ENCODE measurements at places on chromosomes 7 and 10.

- no peak for DNase-seq
Measured at GRCh38 chr10:113122947-113123346, 172.9 kb downstream of the TCF7L2 start.

DNA sequence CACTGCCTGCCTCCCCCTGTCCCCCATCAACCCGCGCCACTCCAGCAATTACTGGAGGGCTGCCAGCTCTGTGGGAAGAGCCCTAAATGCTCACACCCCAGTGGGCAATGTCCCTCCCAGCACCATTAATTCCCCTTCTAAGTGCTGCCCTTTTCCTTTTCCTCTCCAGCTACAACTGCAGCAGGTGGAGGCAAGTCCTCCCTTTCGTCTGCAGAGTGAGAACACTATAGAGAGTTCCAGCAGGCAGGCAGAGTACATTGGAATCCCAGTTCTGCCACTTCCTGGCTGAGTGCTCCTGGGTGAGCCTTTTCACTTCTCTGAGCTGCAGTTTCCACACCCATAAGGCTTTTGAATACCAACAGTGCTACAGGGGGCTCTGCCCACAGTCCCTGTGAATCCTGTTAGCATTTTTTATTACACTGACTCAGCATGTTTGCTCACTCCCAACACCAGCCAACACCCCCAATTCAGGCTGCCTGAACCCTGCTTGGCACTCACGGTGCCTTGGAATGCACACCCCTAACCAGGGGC, 447.0 kb downstream of the GRID1 start:
- no peak for DNase-seq

DNA sequence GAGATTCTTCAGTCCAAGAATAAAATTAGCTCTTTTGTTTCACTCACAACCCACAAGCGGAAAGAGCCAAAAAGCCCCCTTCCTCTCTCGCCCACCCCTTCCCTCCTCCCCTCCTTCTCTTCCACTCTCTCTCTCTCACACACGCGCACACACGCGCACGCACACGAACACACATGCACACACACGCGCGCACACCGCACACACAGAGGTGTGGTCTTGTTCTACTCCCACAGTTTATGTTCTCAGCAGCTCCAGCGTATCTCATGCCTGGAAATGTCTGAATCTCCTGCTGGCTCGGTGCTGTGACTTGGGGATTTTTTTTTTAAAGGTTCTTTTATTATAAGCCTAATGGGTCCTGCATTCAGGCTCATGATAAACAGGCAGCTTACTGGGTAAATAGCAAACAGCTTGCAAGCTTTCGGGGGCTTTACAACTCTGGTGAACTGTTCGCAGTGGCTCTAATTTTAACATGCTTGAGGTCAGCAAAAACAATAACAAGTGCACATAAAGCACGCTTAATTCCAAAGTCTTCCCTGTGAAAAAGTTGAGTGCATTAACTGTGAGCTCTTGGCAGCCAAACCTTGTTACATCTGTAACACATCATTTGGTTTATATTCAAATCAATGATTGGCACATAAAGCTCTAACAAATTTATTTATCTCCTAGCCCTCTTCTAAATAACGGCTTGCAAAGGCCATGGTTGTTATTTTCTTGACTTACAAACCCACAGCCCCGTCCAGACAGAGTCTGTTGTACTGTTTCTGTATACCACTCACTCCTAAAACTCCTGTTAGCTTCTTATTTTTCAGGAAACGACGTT, 424.1 kb upstream of the MGMT start:
- DNase-seq, result no peak

DNA sequence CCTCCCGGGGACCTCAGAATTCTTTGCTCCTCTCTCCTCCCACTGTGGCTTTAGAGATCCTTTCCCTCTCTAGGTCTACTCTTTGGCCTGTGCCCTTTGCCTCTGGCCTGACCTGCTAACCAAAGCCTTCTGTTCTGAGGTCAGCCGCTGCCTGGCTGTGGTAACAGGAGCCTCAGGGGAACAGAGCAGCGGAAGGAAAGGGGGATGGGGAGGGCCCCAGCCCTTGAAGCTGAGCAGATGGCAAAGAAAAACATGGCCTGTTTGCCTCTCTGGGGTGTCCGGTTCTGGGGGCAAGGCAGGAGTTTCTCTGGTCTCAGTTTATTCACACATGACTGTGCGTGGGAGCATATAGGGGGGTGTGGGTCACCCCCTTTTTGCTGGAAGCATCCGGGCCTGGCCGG, 28.2 kb downstream of the COL26A1 start:
- DNase-seq, result no peak

DNA sequence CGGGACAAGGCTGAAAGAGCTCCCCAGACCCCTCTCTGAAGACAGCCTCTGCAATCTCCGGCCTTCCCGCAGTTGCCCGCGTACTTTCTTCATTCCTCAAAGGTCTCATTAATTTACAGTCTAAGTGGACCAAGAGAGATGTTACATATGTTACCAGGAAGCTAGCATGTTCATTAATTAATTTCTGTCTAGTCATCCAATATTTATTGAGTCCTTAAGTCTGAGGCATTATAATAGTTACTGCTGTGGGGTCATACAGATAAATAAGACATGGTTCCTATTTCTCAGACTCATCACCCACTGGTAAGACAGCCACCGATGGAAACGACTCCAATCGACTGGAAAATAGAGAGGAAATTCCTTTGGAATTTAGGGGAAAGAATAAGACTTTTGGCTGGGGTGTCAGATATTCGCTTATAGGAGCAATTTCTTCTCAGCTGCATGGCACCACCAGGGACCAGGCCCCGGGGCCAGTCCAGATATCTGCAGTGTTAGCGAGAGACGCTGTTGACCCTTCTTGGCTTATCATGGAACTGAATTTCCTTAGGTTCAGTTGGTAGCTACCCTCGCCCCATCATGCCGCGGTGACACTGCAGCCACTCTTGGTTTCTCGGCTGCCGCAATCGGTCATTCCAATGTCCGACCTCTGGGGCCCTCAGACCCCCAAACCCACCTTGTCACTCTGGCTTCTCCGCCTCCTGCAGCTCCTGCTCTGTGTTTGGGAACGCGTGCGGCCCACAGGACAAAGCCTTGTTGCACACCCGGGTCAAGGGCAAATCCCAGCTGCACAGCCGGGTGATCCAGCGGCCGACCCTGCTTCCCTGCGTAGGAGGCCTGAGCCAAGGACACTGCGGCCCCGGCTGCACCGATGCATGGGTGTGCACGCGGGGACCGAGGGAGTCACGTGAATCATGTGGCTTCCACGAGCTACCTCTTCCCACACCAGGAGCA, 383.2 kb downstream of the DNAJB6 start:
- no peak for DNase-seq

- DNase-seq, result no peak
Measured at GRCh38 chr10:76334255-76334654, 902.8 kb downstream of the LRMDA start.

GRCh38 chr7:36283181-36283580, 106.5 kb upstream of the ANLN start:
- no peak for DNase-seq

DNA sequence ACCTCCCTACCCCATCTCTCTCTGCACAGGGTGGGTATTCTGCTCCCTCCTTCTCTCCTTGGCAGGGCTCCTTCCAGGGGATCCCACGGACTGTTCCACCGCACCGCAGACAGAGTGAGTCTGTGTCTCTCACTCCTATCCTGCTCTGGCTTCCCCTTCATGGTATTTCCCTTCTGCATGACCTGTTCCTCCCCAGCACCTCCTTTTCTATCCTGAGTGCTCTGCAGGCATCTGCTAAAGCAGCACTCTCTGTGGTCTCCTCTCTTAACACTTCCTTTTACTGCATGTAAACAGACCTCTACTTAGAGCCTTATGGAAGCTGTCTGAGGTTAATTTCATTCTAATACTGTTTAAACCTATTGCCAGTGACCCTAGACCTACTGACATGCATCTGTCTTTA, 171.5 kb downstream of the CCSER2 start:
- no peak for DNase-seq

GRCh38 chr10:112842832-112843360, 107.2 kb upstream of the TCF7L2 start:
- no peak for DNase-seq

DNA sequence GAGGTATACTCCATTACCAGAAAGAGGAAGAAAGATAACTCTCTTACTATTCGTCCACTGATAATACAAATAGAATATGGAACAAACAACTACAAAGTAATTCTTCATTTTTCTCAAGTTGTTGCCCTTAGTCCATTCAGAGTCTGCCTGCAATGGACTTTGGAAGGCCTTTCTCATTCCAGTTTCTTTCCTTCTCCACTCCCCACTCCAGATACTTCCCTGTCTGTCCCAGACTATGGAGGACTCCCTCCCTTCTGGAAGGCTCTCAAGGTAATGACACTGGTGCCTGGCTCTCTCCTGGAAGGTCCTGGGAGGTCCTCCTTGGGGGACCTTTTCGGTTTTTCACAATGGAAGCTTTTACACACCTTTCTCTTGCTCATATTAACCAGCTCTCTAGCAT, 167.8 kb downstream of the SDHAF3 start:
- DNase-seq, result no peak

- DNase-seq, result no peak
Measured at GRCh38 chr7:137992550-137993394, 9.1 kb downstream of the CREB3L2 start.
